ENCODE measurements at places on chromosomes 4 and X. TPM values are rescaled to one million over a fixed set of nuclear protein-coding genes. Genes with fewer than 3 reads are reported as not detected.

DNA sequence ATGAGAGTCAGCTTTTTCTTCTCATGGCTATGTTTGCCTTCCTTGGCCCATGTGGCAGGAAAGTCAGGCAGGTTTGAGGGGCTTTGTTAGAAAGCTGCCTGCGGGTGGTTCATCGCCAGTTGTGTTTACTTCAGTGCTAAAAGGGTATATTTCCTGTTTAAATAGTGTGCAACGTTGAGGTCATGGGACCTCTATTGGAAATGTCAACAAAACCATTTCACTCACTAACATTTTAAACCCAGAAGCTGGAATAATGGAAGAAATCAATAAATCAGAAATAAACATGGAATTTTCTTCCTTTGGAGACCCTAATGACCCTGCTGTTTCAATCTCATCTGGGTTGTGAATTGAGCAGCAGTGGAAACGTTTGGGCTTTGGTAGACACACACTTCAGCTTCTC lies 185.8 kb downstream of the ANKRD50 start:
- DNase-seq: no peak
- no peaks in the 10 kb centered on the region for H3K27me3 ChIP-seq
- no peak overlapping the region for H3K4me3 ChIP-seq

DNA sequence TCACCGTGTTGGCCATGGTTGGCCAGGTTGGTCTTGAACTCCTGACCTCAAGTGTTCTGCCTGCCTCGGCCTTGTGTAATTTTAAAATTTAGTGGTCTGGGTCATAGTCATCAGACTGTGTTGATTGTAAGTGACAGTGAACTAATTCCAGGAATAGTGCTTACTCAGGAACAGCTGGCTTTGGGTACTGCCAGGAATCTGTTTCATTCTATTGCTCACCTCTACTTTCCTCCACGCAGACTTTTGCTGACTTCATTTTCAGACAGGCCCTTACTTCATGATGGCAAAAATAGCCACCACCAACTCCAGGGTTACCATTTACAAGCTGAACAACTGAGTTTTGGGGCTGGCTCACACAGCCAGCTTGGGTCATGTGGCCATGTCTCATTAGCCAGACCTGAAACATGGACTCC lies 54.6 kb downstream of the FNIP2 start:
- no peak for DNase-seq
- H3K4me1 ChIP-seq: peaks cover 4% of the 10 kb centered on the region
- no peak overlapping the region for H3K27ac ChIP-seq
- no peak overlapping the region for H3K4me3 ChIP-seq

OTUD6A gene
- total RNA-seq: not detected

- H3K36me3 ChIP-seq: peaks cover 37% of the 10 kb centered on the region
- peaks cover 38% of the 10 kb centered on the region for H3K4me1 ChIP-seq
- H3K27ac ChIP-seq: no peak overlapping the region
- no peak overlapping the region for H3K4me3 ChIP-seq
- no peaks in the 10 kb centered on the region for H3K27me3 ChIP-seq
Measured at GRCh38 chr4:1747603-1747967, 26.3 kb downstream of the TACC3 start.

DNA sequence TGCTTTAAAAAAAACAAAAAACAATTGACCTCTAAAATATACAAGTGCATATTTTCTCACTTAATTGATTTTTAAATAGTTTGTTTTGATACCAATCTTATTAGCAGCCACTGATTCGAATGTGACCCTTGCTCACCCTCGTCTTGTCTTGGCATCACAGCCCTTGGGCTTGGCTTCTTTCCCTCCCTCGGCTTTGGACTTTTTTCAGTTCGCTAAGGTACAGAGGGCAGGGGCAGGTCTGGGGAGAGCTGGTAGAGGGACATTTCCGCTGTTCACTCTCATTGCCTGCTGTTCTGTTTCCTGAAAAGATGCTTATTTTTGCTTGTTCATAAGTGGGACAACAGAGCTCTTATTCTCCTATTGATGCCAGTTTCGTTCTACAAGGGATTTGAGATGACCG lies 88.5 kb upstream of the RPS6KA3 start:
- no peak for DNase-seq
- no peak overlapping the region for H3K4me3 ChIP-seq

GRCh38 chr4:74278490-74278889 lies 29.8 kb upstream of the EPGN start:
- no peaks in the 10 kb centered on the region for H3K4me1 ChIP-seq
- H3K27me3 ChIP-seq: no peaks in the 10 kb centered on the region
- no peak overlapping the region for H3K4me3 ChIP-seq
- no peak overlapping the region for H3K27ac ChIP-seq

- peak overlapping the region; percentile 11 for H3K4me3 ChIP-seq
- no peaks in the 10 kb centered on the region for H3K27me3 ChIP-seq
- peak; percentile 81 for DNase-seq
- H3K36me3 ChIP-seq: no peaks in the 10 kb centered on the region
Measured at GRCh38 chr4:108512615-108513505, 107.5 kb upstream of the RPL34 start.

TMSB15A gene
- total RNA-seq: 37.7 TPM

DNA sequence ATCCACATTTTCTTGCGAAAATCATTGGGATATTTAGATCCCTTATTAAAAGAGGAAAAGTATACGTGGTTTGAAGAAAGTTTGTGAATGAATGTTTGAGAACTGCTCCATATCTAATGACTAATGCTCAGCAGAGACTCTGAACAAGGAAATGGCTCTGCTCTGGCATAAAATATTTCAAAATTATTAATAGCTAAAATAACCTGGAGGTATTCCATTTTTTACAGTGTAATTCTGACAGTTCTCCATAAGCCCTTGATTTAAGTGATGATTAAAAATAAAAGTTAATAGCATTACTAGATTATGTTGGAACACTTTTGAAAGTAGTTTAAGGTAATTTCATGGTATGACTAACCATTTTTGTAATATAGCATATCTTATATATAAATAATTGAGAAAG lies 1276.9 kb upstream of the TENM3 start:
- H3K36me3 ChIP-seq: no peaks in the 10 kb centered on the region
- no peaks in the 10 kb centered on the region for H3K27me3 ChIP-seq
- no peak for DNase-seq
- H3K27ac ChIP-seq: no peak overlapping the region
- H3K4me3 ChIP-seq: no peak overlapping the region
- H3K4me1 ChIP-seq: no peaks in the 10 kb centered on the region

DNA sequence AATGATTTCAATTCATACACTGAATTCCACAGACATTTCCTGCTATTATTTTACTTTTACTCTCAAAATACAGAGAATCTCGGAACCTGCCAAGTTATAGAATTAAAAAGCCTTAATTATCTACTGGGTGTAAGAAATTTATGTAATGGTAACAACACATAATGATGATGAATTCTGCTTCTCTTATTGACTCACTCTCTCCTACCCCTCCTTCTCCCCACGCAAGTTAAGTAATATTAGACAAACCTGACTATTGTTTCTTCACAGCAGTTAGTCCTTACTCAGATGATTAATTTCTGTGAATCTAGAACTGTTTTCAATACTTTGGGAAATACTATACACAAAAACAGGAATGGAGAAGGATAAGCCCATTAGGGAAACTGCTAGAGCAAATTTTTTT lies 762.0 kb downstream of the CCSER1 start:
- DNase-seq: no peak
- H3K4me3 ChIP-seq: no peak overlapping the region
- no peaks in the 10 kb centered on the region for H3K36me3 ChIP-seq

ARHGEF38 gene
- 0.11 TPM for total RNA-seq

Measured in spinal cord (tissue), 10 donors.